ENCODE measurements at places on chromosomes 11 and 22.

DNA sequence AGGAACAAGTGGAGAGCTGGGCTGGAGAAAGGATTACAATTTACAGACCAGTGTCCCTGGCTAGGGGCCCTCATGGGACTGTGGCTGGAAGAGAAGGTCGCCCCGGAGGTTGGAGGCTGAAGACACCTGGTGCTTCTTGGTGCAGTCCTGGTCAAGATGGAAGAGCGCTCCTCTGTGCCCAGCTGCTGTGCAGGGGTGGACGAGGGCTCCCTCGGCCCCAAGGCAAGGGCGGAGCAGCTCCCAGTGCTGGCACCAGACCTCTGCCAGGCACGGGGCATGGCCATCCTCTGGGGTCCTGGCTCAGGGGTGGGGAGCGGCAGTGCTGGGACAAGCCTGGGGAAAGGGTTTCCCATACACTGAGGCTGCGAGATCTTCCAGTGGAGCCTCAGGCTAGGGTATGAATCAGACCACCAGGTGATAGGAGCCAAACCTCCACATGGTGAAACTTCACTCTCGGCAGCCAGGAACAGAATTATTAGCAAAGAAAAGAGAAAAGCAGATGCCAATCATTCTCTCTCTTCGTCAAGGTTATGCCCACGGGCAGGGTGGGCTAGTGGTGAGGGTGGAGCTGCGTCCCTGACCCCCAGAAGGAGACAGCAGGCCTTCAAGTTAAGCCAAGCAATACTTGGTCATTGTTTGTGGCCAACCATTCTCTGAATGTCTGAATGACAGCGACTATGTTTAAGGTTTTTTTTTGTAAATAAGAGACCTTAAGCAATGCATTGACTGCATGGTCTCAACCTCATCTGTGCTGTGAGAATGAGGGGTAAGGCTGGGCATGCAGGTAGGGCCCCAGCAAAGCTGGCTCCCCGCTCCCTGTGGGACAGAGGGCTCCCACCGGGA is 32.1 kb downstream of the PPM1F start:
- DNase-seq: no peak

DNA sequence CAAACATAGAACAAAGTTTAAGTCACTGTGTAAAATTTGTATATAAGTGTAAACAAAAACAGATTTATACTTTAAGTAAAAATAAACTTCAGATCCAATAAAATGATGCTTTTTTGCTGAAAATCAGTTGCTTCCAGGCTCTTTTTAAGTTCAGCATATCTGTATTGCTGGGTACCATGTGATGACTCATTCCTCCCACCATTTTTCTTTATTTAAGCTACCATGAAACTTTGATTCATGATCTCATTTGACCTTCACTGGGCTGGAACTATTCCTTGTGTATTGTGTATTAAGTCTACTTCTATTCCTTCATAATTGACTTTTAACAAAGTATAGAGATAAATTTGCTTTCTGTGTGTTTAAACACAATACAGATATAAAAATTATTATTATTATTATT is 46.3 kb upstream of the RRM1 start:
- no peak for DNase-seq

DNA sequence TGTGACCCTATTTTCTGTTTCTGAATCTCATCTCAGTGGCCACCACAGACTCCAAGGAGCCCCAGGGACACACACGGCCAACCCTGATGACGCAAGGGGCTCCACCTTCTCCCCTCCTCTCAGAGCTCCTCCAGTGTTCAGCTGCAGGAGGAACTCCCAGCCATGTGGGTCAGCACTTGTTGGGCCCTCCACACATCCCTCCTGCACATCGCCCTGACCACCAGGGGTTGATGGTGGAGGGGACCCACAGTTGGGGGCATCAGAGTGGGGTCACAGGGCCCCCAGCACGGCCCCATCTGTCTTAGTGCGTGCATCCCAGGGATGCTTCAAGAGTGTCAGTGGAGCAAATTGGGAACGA is 499.6 kb downstream of the BRD1 start:
- no peak for DNase-seq

- no peak for DNase-seq
These were observed 741 bp upstream of the CNTF start for GRCh38 chr11:58621586-58622262.

GRCh38 chr11:126341760-126342161 is 13.7 kb upstream of the ST3GAL4 start:
- peak; percentile 93 for DNase-seq

- DNase-seq: peak; percentile 49
These were observed 2.9 kb downstream of the THYN1 start for GRCh38 chr11:134250246-134250645.

- no peak for DNase-seq
These were observed 13.2 kb upstream of the OR4C12 start for GRCh38 chr11:49995565-49995964.

- no peak for DNase-seq
These were observed 8.8 kb upstream of the OR9I1 start for GRCh38 chr11:58134151-58134550.

GRCh38 chr11:89521792-89522191 is 30.6 kb upstream of the NOX4 start:
- DNase-seq: no peak

GRCh38 chr22:43013355-43014315 is 1.3 kb downstream of the PACSIN2 start:
- peak; percentile 49 for DNase-seq

GRCh38 chr11:18329196-18329870 is 7.0 kb downstream of the GTF2H1 start:
- DNase-seq: no peak

DNA sequence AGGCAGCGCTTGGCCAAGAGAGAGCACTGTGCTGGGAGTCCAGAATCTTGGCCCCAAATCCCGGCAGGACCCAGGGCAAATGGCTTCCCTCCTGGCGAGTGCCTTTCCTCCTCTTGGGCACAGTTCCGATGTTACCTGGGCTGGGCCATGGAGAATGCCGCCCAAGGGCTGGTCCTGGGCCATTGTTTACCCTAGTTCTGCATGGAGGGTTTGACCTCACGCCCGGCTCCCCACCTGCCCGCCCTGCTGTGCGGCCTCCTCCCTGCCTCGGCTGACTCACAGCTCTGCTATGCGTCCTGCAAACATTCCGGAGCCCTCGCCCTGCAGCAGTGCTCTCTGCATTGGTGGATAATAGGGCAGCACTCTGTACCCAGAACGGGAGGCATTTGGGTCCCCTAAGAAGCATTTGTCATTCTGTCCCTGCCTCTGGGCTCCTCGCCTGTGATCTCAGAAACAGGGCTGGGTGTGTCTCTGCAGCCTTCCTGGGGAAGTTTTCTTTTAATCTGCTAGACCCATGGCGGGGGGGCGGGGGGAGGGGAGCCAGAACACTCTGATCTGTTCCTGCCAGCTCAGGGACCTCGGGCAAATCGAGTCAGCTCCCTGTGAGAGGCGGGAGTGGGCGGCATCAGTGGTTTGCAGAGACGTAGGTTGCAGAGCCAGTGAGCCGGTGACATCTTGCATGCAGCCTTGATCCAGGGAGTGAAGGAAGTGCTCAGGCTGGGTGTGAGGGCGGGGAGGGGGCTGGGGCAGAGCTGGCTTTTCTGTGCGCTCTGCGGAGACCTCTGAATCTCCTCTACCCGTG is 32.9 kb upstream of the SMIM38 start:
- no peak for DNase-seq

DNA sequence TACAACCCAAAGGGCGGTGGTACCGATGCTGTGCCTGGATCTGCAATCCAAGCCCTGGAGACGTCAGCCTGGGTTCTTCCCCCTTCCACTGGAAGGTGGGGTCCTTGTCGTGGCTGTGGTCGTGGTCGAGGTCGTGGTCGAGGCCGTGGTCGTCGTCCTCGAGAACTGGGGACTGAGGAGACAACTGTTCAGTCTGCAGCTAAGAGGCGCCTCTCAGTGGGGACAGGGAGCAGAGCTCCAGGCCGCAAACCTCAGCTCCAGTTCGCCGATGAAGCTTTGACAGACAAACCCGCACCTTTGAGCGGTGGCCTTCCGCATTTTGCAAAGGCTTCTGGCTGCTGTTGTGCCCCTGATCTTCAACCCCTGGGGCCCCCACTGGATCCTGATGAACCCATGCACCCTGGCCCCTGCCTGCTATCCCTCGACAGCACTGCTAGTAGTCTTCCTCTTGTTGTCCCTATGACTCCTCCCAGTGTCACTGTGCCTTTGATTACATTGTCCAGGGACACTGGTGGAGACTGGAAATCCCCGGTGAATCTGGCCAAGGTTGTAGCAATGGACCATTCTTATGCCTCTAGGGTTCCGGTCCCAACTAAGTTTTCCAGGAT is 1.5 kb downstream of the KDM4F start:
- no peak for DNase-seq

- no peak for DNase-seq
These were observed 859 bp upstream of the KRTAP5-5 start for GRCh38 chr11:1628506-1629325.

DNA sequence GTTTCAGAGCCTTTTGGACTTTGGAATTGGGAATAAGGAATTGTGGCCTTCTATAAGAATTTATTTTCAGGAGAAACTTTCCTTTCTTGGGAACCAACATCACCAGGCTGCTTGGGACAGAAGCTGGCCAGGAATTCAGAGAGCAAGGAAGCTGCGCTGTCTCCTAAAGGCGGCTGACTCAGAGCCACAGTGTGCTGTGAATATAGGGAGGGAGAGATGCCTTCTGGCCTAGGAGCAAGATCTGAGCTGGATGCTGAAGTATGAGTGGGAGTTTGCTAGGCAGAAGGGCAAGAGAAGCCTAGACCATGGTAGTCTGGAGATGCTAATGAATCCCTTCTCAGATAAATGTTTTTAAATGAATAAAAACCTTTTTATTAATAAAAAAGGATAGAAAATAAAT is 213.7 kb upstream of the TBCEL start:
- DNase-seq: no peak

DNA sequence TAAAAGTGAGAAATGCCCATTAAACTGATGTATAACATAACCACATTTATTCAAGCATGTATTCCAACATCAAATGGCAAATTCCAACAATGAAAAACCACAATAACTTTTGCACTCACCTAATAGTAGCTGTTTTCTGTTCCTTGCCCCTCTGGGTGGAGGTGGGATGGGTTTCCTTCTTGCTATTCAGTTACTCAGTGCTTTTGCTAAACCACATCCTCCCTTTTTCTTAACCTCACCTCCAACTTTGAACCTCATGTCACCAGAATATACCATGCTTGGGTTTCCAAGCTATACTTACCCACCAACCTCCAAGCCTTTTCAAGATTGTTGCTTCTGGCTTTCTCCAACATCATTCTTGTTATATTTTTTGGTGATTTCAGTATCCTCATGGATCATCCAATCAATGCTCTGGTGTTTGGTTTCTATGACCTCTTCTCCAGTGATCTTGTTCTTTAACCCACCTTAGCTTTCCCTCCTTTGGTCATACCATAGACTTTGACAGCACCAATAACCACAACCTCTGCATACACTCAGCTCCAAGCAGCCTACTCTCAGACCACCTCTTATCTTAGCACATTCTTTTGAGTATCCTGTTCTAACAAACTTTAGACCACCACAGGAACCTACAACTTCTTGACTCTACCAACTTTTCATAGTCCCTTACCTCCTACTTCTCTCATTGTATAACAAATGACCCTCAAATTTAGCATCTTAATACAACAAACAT is 3.2 kb upstream of the CCDC15 start:
- DNase-seq: no peak

GRCh38 chr22:35560824-35561223 is 20.2 kb downstream of the RASD2 start:
- no peak for DNase-seq

GRCh38 chr11:12666915-12667314 is 7.3 kb upstream of the TEAD1 start:
- DNase-seq: no peak

- DNase-seq: no peak
These were observed 505 bp downstream of the FAM227A start for GRCh38 chr22:38655519-38656255.

- no peak for DNase-seq
These were observed 804 bp downstream of the KCNK4 start for GRCh38 chr11:64291752-64292459.

GRCh38 chr11:71502871-71503435 is 24.1 kb upstream of the KRTAP5-7 start:
- no peak for DNase-seq

DNA sequence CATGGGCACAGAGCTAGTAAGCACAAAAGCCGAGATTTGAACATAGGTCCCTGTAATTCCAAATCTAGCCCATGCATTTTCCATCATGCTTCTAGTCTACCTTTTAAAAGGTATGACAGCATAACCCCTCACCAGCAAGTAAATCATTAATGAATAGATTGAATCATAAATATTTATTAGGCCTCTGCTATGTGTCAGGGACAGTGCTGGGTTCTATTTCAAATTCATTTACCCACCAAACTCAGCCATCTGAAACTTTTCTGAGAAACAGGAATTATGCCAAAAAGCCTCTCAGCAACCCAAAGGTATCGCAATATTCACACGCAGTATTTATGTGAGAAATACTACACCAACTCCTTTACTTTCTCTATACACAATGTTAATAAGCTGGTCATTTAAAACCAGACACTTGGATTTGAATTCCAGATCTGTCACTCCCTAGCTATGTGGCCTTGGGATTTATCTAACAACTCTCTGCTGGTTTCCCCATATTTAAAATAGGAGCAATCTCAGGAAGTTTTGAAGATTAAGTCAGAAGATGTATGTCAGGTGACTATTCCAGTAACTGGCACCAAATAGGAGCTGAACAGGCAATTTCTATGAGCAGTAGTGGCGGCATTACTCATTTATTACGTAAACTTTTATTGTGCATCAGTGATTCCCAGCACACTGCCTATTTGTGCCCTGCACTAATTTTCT is 191.4 kb downstream of the TENM4 start:
- no peak for DNase-seq

DNA sequence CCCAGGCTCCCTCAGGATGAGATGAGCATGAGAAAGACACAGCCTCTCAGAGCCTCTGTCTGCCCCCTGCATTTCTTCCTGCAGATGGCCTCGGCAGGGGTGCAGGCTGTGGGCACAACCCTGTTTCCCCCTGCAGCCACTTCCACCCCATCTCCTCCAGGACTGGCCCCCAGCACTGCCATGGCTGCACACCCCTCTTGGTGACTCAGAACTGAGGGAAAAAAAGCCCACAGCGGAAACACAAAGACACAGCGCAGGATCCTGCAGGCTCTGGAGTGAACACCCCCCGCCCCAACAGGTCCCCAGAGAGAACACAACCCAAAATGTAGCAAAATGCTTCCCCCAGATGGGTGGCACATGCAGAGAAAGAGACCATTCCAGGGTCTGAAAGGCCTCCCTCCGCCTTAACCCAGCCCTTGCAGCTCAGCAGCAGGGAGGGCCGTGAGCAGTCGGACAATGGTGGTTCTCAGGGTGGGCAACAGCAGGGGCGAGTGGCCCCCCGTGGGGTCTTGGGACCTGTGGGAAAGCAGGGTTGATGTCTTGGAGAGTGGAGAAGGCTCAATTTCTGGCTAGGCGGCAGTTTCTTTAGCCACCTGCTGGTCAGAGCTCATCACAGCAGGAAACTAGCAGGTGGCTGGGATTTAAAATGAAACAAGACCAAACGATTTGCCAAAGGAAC is 8.0 kb downstream of the TUBGCP6 start:
- no peak for DNase-seq

- no peak for DNase-seq
These were observed 30.7 kb upstream of the CLDN5 start for GRCh38 chr22:19554834-19555404.
